ENCODE measurements at places on chromosomes 11 and 22.

DNA sequence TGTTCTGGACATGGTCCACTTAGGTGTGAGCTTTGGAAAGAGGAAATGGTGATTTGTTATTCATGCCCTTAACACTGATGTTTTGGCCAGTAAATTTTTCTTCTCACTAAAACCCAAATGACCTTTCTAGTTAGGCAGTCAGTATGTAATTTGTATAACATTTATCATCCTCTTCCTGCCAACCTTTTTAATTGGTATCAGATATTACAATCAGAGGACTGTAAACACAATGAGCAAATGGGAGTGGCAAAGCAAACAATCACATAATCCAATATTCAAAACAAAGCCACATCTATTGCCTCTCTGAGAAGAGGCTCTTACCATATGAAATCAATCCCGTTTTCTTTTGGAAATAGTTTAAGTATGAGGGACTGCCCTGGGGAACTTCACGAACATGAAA lies 49.1 kb downstream of the BBOX1 start:
- no peaks in the 10 kb centered on the region for H3K4me1 ChIP-seq
- H3K27ac ChIP-seq = no peak overlapping the region
- DNase-seq = no peak
- no peak overlapping the region for H3K4me3 ChIP-seq

- peaks cover 23% of the 10 kb centered on the region for H3K27me3 ChIP-seq
- H3K27ac ChIP-seq = no peak overlapping the region
Observed at GRCh38 chr22:48407256-48407955, 1420.3 kb downstream of the BRD1 start.

- H3K36me3 ChIP-seq = no peaks in the 10 kb centered on the region
- DNase-seq = no peak
- H3K27me3 ChIP-seq = no peaks in the 10 kb centered on the region
Observed at GRCh38 chr11:91295591-91295990, 929.0 kb upstream of the FAT3 start.

GRCh38 chr11:69202511-69203221 lies 46.9 kb downstream of the SMIM38 start:
- H3K27me3 ChIP-seq = no peaks in the 10 kb centered on the region
- H3K4me1 ChIP-seq = no peaks in the 10 kb centered on the region
- no peak overlapping the region for H3K4me3 ChIP-seq
- DNase-seq = no peak

GRCh38 chr11:104781719-104782376 lies 116.4 kb downstream of the CASP12 start:
- no peaks in the 10 kb centered on the region for H3K36me3 ChIP-seq
- H3K27me3 ChIP-seq = no peaks in the 10 kb centered on the region
- H3K4me1 ChIP-seq = no peaks in the 10 kb centered on the region
- H3K27ac ChIP-seq = no peak overlapping the region
- DNase-seq = no peak
- H3K4me3 ChIP-seq = no peak overlapping the region

DNA sequence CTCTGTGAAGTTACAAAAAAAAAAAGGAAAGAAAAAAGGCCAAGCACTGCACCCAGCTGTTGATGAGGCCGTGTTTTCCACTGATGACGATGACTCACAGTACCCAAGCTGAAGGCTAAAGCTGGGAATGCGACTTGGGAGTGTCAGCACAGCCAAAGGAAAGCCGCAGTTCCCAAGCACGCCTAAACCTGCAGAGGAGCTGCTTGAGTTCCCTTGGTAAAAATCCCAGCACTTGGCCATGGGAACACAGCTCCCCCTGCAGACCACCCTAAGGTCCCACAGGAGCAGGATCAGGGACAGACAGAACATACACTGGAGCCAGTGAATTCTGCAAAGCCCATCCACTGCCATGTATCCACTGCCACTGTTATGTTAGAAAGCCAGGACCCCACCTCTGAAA lies 39.9 kb downstream of the SERGEF start:
- H3K27ac ChIP-seq = no peak overlapping the region
- no peaks in the 10 kb centered on the region for H3K36me3 ChIP-seq
- no peaks in the 10 kb centered on the region for H3K4me1 ChIP-seq
- no peak for DNase-seq
- H3K4me3 ChIP-seq = no peak overlapping the region

DNA sequence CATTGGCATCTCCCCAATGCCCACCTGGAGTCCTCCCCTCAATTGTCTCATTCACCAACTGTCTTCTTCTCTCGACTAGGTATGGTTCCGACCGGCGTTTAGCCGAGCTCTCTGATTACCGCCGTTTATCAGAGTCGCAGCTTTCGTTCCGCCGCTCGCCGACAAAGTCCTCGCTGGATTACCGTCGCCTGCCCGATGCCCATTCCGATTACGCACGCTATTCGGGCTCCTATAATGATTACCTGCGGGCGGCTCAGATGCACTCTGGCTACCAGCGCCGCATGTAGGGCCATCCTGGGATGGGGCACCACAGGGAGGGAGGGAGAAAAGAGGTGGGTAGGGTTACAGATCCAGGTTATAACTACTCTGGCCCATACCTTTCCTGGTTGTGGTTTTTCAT lies 10.0 kb downstream of the RBM14 start:
- H3K4me1 ChIP-seq = no peaks in the 10 kb centered on the region
- no peak overlapping the region for H3K4me3 ChIP-seq
- H3K36me3 ChIP-seq = no peaks in the 10 kb centered on the region
- H3K27me3 ChIP-seq = no peaks in the 10 kb centered on the region
- no peak overlapping the region for H3K27ac ChIP-seq
- no peak for DNase-seq

GRCh38 chr11:6721343-6721742 lies 38.2 kb upstream of the MRPL17 start:
- H3K36me3 ChIP-seq = no peaks in the 10 kb centered on the region
- H3K4me3 ChIP-seq = no peak overlapping the region
- DNase-seq = no peak
- H3K27me3 ChIP-seq = no peaks in the 10 kb centered on the region

DNA sequence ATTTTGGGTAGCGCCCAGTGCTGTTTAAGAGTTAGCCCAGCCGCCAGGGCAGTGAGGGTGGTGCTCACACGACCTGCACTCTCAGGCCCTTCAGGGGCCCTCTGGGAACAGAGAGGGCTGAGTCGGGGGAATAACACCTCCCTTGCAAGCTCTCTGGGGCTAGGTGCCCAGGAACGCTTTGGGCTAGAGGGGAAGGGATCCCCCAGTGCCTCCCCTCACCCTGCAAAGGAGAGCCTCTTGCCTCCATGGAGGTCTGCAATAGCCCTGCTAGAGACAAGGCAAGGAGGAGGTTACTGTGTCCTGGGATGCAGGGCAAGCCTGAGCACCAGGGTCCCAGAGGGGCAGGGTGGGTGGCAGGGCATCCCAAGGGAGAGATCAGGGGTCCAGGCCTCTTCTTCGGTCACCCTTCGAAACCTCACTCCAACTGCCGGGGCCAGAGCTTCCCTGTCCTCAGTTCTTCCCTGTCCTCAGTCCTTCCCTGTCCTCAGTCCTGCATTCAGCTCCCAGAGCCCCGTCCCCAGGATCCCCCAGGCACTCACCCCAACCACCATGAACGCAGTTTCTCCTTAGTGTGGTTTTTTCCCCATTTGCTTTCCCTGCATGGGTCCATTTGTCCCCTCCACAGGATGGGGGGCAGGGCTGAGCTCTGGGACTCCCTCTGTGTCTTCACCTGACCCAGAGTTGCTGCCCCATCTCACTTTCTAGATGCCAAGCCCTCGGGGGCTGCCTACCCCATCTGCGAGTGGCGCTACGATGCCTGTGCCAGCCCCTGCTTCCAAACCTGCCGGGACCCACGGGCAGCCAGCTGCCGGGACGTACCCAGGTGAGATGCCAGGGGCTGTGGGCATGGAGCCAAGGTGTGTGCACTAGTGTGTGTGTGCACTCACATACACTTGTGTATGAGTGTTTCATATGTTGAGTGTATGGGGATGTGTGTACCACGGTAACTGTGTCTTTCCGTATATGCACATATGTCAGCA lies 60.8 kb downstream of the OTOG start:
- H3K4me3 ChIP-seq = no peak overlapping the region
- no peak for DNase-seq
- no peaks in the 10 kb centered on the region for H3K27me3 ChIP-seq
- no peaks in the 10 kb centered on the region for H3K36me3 ChIP-seq

- DNase-seq = no peak
- no peaks in the 10 kb centered on the region for H3K4me1 ChIP-seq
- no peaks in the 10 kb centered on the region for H3K36me3 ChIP-seq
- no peaks in the 10 kb centered on the region for H3K27me3 ChIP-seq
Observed at GRCh38 chr22:29225422-29226090, 19.9 kb downstream of the EMID1 start.

- H3K27me3 ChIP-seq = no peaks in the 10 kb centered on the region
- peak overlapping the region; percentile 72 for H3K27ac ChIP-seq
- H3K36me3 ChIP-seq = no peaks in the 10 kb centered on the region
- H3K4me1 ChIP-seq = no peaks in the 10 kb centered on the region
- no peak for DNase-seq
Observed at GRCh38 chr11:64348383-64349024, 8.5 kb downstream of the CCDC88B start.

DNA sequence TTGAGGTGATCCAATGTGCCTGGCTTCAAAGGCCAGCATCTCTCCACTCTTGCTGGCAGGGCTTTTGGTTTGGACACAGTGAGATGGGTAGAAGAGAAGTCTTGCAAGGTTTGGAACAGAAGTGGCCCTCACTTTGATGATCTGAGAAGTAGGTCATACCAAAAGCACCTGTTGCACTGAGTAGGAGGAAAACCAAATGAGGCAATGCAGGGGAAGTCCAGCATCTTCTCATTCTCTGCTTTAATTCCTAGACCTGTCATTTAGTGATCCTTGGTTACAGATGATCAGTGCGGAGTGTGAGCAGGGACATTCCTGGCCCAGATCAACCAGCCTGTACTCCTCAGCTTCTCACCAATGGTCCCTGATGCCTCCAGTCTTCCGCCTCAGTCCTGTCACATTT lies 990.5 kb downstream of the OPCML start:
- H3K27ac ChIP-seq = no peak overlapping the region
- H3K4me1 ChIP-seq = no peaks in the 10 kb centered on the region

DNA sequence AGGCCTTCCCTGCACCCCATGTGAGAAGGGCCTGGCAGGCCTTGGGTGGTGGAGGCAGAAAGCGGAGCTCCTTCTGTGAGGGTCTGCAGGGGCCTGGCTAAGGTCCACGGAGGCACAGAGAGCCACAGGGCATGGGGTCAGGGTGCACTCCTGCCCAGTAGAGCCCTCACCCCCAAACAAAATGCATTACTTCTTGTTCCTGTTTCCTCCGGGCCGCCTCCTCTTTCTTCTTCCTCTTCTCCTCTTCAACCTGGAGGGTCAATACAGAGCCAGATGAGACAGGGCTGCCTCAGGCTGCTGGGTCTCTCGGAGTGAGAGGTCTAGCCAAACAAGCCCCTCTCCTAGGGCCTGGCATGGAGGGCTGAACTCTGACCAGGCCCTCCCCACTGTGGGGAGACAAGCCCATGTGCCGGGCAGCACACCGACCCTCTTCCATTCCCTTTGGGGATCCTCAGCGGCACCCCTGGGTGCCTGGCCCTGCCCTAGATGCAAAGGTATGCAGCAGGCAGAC lies 10.3 kb upstream of the NAP1L4 start:
- no peaks in the 10 kb centered on the region for H3K36me3 ChIP-seq
- no peak overlapping the region for H3K4me3 ChIP-seq
- peak overlapping the region; percentile 76 for H3K27ac ChIP-seq
- H3K4me1 ChIP-seq = peaks cover 2% of the 10 kb centered on the region
- no peaks in the 10 kb centered on the region for H3K27me3 ChIP-seq

GRCh38 chr22:17587629-17588028 lies 24.3 kb downstream of the SLC25A18 start:
- no peaks in the 10 kb centered on the region for H3K27me3 ChIP-seq
- no peaks in the 10 kb centered on the region for H3K36me3 ChIP-seq
- no peaks in the 10 kb centered on the region for H3K4me1 ChIP-seq
- H3K27ac ChIP-seq = no peak overlapping the region
- H3K4me3 ChIP-seq = no peak overlapping the region

GRCh38 chr11:78667461-78667860 lies 92.8 kb upstream of the NARS2 start:
- DNase-seq = no peak
- H3K4me1 ChIP-seq = no peaks in the 10 kb centered on the region
- no peaks in the 10 kb centered on the region for H3K36me3 ChIP-seq
- H3K27me3 ChIP-seq = no peaks in the 10 kb centered on the region
- no peak overlapping the region for H3K27ac ChIP-seq
- H3K4me3 ChIP-seq = no peak overlapping the region

DNA sequence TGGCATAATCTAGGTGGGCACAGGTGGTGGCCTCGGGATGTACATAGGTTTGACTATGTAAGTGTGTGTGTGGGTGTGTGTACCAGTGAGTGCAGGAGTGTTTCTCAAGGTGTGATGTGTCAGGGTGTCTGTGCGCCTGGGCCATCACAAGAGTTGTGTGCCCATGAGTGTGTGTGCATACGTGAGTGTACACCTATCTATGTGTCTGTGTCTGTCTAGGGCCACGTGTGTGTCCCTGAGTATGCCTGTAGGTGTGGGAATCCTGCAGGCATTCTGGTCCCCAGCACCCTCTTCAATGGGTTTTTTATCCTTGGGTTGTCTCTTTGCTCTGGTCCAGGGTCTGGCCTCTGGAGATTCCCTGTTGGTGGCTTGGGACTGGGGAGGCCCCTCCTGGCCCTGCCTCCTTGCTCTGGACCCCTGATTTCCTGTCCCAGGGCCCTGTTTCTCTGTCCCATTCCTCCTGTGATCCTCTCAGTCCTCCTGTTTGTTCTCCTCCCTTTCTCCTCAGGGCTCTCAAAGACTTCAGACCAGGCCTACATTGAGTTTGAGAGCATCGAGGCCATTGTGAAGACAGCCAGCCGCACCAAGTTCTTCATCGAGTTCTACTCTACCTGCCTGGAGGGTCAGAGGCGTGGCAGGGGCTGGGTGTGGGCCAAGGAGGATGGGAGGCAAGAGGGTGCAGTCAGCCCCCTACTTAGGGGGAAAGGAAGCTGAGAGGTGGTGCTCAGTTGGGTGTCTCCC lies 9.4 kb downstream of the INPPL1 start:
- H3K36me3 ChIP-seq = peaks cover 5% of the 10 kb centered on the region
- no peaks in the 10 kb centered on the region for H3K27me3 ChIP-seq
- DNase-seq = no peak
- no peak overlapping the region for H3K4me3 ChIP-seq
- H3K27ac ChIP-seq = no peak overlapping the region

- no peak for DNase-seq
- H3K27me3 ChIP-seq = no peaks in the 10 kb centered on the region
- H3K4me1 ChIP-seq = peaks cover 7% of the 10 kb centered on the region
- no peak overlapping the region for H3K4me3 ChIP-seq
- no peak overlapping the region for H3K27ac ChIP-seq
- no peaks in the 10 kb centered on the region for H3K36me3 ChIP-seq
Observed at GRCh38 chr11:76664578-76665061, 5.9 kb downstream of the LRRC32 start.

Data from breast epithelium (tissue), 4 donors.